ENCODE measurements at places on chromosomes 1 and 21.

DNA sequence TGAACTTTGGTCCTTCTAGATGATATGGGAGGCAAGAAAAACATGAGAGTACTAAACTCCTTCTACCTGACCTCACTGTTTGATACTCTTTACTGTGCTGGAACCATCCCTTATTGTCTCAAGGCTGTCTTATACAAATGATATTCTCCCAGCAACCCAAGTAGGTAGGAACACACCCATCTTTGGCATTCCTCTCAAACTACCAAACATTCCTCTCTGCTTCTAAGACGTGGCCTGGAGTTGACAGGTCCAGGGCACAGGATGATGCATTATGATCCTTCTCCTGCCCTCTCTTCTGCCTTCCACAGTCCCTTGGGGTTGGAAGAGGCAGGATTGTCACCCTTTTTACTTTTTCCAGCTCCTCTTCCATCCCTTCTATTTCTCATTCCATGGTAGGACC is 90.5 kb downstream of the SPATA17 start:
- H3K4me3 ChIP-seq: no peak overlapping the region
- no peaks in the 10 kb centered on the region for H3K36me3 ChIP-seq
- H3K4me1 ChIP-seq: no peaks in the 10 kb centered on the region
- H3K27ac ChIP-seq: no peak overlapping the region
- no peak for DNase-seq

DNA sequence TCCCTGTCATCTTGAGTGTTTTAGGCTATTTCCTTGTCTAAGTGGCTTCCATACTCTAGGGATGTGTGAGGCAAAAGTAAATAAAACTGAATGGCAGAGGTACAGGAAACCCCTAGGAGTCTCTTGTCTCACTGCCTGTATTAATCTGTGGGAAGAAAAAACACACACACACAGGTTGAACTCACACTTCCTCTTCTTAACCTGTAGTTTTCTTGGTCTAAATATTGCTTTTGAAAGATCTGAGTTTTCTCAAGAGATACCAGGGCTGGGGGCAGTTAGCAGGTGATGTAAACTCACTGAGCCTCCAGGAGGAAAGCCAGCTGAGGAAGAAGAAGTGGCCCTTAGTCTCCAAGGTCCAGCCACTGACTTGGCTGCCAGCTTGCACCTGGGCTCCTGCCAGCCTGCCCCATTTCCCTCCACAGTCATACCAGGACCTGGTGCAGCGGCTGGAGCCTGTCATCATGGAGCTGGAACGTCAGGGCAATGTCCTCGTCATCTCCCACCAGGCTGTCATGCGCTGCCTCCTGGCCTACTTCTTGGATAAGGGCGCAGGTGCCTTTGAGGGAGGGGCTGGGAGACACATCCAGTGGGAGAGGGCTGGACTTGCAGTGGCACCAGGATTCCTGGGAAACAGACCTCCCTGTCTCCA is 16.9 kb downstream of the PFKFB2 start:
- H3K27ac ChIP-seq: no peak overlapping the region
- H3K4me1 ChIP-seq: peaks cover 21% of the 10 kb centered on the region
- H3K36me3 ChIP-seq: no peaks in the 10 kb centered on the region
- no peak overlapping the region for H3K4me3 ChIP-seq

DNA sequence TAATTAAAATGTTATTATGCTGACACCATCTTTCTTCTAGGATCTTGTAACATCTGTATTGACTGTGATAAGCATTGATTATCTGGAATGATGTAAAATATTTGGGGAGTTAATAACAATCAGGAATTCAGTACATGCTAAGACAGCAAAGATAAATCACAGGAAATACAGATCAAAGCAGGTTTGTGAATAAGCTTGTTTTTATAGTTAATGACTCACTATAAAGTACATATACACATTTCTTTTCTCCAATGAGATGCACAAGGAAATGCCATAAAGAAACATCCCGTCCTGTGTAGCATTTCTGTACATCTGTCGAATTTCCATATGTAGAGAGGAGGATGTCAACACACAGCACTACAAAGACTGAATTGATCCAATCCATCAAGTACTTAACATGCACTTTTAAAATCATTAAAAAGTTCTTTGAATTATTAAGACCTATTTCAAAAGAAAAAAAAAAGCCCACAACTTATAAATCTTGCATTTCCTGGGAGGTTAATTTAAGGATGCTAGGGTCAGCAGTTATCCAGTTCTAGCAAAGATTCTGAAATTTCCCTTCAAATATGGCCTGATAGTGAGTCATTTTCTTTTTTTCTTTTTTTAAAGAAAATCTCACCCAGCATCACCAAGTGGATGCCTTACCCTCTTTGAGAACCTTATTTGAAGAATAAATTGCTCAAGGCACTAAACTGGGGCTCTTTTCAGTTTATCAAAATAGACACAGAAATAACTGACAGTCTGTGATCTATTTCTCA is 243.2 kb upstream of the NR5A2 start:
- H3K4me1 ChIP-seq: no peaks in the 10 kb centered on the region
- H3K36me3 ChIP-seq: no peaks in the 10 kb centered on the region
- H3K4me3 ChIP-seq: no peak overlapping the region
- no peak for DNase-seq
- no peaks in the 10 kb centered on the region for H3K27me3 ChIP-seq
- no peak overlapping the region for H3K27ac ChIP-seq

DNA sequence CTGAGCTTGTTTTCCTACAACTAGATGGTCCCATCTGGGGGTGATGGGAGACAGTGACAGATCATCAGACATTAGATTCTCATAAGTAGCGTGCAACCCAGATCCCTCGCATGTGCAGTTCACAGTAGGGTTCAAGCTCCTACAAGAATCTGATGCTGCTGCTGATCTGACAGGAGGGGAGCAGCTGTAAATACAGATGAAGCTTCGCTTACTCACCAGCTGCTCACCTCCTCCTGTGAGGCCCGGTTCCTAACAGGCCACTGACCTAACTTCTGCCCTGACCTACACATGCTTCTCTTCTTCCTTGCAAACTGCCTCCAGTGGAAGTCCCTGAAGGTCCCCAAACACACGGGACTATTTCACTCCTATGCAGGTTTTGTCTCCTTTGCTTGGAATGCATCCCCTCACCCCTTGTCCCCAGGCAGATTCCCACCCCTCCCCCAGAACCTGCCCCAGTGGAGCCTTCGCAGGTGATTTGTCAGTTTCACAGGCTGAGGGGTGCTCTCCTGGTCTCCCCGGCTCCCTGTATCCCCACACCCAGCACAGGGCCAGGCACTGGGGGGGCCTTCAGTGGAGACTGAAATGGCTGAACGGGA is 5.7 kb upstream of the ZBTB48 start:
- H3K27ac ChIP-seq: no peak overlapping the region
- no peak overlapping the region for H3K4me3 ChIP-seq
- no peak for DNase-seq
- peaks cover 6% of the 10 kb centered on the region for H3K27me3 ChIP-seq
- H3K36me3 ChIP-seq: no peaks in the 10 kb centered on the region

DNA sequence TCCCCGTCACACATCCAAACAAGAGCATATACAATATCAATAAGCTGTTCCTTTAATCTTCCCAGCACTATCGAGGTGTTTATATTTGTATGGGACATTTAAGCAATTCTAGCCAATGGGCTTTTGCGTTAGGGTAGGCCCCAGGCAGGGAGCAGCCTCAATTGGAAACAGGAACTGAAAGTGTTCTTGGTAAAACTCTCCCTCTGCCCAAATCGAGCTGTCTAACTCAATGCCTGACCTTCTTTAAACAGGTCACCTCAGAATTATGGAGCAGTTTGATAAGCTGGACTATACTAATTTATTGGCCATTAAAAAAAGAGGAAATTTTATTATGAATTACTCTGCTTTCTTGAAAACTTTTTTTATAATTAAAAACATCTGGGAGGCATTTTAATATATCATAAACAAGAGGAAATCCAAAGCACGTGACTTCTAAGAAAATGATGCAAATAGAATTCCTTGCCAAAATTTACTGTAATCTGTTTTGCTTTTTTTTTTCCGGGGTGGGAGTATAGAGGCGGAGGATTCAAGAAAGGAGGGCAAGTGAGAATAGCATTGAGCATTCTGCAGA is 498.1 kb downstream of the LMO4 start:
- no peak overlapping the region for H3K27ac ChIP-seq
- no peak for DNase-seq
- no peaks in the 10 kb centered on the region for H3K27me3 ChIP-seq
- no peaks in the 10 kb centered on the region for H3K4me1 ChIP-seq
- no peak overlapping the region for H3K4me3 ChIP-seq
- H3K36me3 ChIP-seq: no peaks in the 10 kb centered on the region

- peaks cover 45% of the 10 kb centered on the region for H3K4me1 ChIP-seq
- H3K36me3 ChIP-seq: peaks cover 32% of the 10 kb centered on the region
- peak overlapping the region; percentile 95 for H3K27ac ChIP-seq
- H3K27me3 ChIP-seq: no peaks in the 10 kb centered on the region
- H3K4me3 ChIP-seq: peak overlapping the region; percentile 95
- DNase-seq: no peak
Measured at GRCh38 chr1:228082918-228083870, 686 bp downstream of the ARF1 start.

DNA sequence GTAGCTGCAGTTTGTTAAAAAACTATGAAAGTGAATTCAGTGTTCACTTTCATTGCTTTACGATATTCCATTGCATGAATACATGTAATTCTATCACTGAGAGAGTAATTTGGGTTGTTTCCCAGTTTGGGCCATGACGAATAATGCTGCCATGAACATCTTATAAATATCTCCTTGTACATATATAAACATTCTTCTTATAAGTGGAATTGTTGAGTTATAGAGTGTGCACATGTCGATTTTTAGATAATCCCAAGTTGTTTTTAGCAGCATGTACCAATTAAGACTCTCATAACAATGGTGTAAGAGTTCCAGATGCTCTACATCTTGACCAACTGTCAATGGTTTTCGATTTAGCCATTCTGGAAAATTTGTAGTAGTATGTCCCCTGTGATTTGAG is 40.9 kb downstream of the ALG6 start:
- DNase-seq: no peak
- no peak overlapping the region for H3K27ac ChIP-seq
- peaks cover 1% of the 10 kb centered on the region for H3K4me1 ChIP-seq
- H3K4me3 ChIP-seq: no peak overlapping the region

DNA sequence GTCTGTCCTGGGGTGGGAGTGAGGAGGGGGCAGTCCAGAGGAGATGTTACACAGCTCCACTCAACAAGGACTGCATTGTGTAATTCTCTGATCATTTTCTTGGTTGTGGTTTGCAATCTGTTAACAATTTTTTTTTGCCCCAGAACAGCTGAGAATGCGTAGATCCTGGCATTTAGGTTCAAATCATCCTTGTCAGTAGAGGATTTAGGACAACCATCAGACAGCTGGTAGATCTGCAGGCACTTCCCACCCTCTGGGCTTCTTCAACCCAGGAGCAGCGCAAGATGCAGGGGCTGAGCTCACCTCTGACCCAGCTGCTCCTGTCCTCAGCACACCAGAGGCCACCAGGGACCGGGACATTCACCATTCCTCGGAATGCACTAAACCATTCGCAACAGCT is 13.5 kb downstream of the BCAR3 start:
- DNase-seq: no peak
- peaks cover 9% of the 10 kb centered on the region for H3K4me1 ChIP-seq
- H3K36me3 ChIP-seq: peaks cover 5% of the 10 kb centered on the region
- no peaks in the 10 kb centered on the region for H3K27me3 ChIP-seq

GRCh38 chr1:246787781-246788513 is 63.7 kb downstream of the SCCPDH start:
- H3K27ac ChIP-seq: no peak overlapping the region
- peaks cover 2% of the 10 kb centered on the region for H3K4me1 ChIP-seq
- DNase-seq: no peak

GRCh38 chr1:152148051-152148450 is 11.0 kb downstream of the RPTN start:
- H3K36me3 ChIP-seq: no peaks in the 10 kb centered on the region
- peaks cover 6% of the 10 kb centered on the region for H3K4me1 ChIP-seq
- no peak overlapping the region for H3K27ac ChIP-seq
- H3K27me3 ChIP-seq: peaks cover 16% of the 10 kb centered on the region
- DNase-seq: no peak
- H3K4me3 ChIP-seq: no peak overlapping the region

- peak overlapping the region; percentile 74 for H3K27ac ChIP-seq
- H3K4me1 ChIP-seq: peaks cover 32% of the 10 kb centered on the region
- no peak for DNase-seq
- no peaks in the 10 kb centered on the region for H3K36me3 ChIP-seq
- H3K4me3 ChIP-seq: peak overlapping the region; percentile 83
Measured at GRCh38 chr1:41242342-41243078, 404 bp upstream of the SCMH1 start.

GRCh38 chr21:41926117-41926806 is 27.6 kb downstream of the C2CD2 start:
- DNase-seq: peak; percentile 23
- H3K27me3 ChIP-seq: no peaks in the 10 kb centered on the region
- H3K4me1 ChIP-seq: peaks cover 58% of the 10 kb centered on the region
- peak overlapping the region; percentile 89 for H3K4me3 ChIP-seq

DNA sequence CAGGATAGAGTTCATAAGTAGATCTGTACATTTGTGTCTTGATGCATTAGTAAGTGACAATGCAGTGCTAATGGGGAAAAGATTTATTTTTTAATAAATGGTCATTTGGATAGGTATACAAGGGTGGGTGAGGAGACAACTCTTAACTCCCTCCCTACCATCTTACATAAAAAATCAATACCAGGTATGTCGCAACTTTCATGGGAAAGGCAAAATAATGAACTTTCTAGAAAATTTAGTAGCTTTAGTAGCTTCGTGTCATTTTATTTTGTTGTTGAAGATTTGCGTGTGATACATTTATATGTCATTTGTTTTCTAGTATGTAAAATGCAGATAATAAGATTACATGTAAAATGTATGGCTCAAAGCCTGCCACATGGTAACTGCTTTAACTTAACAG is 310.8 kb downstream of the RYR2 start:
- no peak overlapping the region for H3K27ac ChIP-seq
- no peaks in the 10 kb centered on the region for H3K36me3 ChIP-seq
- no peak overlapping the region for H3K4me3 ChIP-seq
- no peaks in the 10 kb centered on the region for H3K27me3 ChIP-seq
- H3K4me1 ChIP-seq: no peaks in the 10 kb centered on the region
- DNase-seq: no peak

DNA sequence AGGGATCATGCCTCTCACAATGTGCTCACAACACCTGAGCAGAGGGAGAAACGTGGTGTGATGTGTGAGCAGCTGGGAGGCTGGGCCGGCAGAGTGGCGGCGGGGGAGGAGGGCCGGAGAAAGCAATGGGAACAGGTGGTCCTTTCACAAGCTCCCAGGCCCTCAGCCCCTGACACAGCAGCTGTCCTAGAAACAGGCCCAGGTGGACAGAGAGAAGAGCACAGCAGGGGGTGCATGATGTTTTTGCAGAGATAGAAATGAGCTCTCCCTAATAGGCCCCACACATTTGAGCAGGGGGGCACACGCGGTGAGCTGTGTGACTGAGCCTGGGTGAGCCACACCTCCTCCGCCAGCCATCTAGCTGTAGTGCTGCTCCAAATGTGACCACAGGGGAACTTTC is 7.6 kb upstream of the RGS16 start:
- H3K27me3 ChIP-seq: peaks cover 55% of the 10 kb centered on the region
- no peaks in the 10 kb centered on the region for H3K36me3 ChIP-seq
- peaks cover 40% of the 10 kb centered on the region for H3K4me1 ChIP-seq
- H3K27ac ChIP-seq: no peak overlapping the region

All from T-helper 2 cell treated with Interferon-gamma antibody and Interleukin-4, amounts not matched to agents 5 μg/mL and 100 μg/mL, for 36 hours (primary cell).